ENCODE measurements at places on chromosomes 6 and 20.

DNA sequence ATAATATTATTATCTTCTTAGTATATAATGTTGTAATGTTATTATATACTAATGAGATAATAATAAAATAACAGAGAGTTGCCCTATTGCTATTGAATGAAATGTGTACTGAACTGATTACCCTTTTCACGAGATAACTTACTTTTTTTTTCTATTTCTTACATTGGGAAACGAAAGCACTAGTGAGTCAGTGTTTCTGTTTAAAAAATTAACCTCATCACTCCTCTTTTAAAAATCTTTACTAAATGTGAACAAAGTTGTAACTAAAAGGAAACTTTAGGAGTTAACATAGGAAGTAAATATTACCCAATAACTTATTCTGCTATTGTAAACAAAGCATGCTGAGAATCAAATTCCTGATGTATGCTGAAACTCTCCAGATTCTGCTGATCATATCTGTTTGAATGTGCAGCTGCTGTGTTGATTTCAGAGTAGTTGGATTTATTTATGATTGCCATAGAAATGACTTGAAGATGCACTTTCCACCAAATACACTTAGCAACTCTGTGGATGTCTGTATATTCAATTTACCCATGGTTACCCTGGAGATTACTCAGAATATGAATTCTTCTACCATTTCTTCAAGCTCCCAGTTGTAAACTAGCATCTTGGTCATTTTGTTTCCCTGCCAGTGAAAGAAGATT is 523.4 kb downstream of the TENT5A start:
- no peak for DNase-seq

DNA sequence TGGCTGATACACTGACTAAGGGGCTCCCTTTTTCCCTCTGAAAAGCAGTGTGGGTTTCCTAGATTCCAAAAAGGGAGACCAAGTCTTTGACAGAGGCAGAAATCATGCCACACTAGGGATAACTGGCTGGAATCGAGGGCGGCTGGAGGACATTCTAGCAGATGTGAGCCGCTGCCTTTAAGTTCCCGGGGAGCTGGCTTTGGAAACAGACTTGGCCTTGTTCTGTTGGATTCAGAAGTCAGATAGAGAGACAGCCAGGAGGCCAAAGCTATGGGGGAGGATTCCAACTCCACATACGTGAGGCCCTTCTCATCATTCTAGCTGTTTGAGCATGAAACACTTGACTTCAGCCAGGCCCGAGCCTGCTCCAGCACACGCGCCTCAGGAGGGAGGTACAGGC is 109.9 kb upstream of the FOXC1 start:
- DNase-seq: peak; percentile 3

- peak; percentile 65 for DNase-seq
Observed at GRCh38 chr6:129498950-129499842, 210.8 kb downstream of the ARHGAP18 start.

GRCh38 chr6:29589423-29590048 is 4.6 kb downstream of the OR2H2 start:
- DNase-seq: peak; percentile 57

GRCh38 chr6:150806790-150807189 is 58.7 kb upstream of the MTHFD1L start:
- no peak for DNase-seq

DNA sequence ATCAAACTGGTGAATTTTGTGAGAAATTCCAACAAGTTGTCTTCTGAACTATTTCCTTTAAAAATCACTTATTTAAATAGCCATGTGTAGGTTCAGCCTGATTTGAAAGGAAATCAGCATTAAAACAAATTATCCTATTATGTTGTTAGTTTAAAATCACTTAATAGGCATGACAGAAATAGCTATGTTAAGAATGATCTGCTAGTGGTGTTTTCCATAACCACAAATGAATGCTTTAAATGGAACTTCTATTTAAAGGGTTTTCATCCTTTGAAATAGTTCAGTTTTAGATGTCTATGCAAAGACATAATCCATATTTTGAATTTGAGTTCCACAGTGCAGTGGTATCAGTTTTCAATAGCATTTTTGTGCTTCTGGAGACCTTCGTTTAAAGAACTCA is 120.1 kb downstream of the PLEKHG1 start:
- no peak for DNase-seq

- DNase-seq: no peak
Observed at GRCh38 chr6:12537389-12537788, 179.2 kb upstream of the PHACTR1 start.

GRCh38 chr6:167020206-167020605 is 21.0 kb downstream of the CEP43 start:
- no peak for DNase-seq

- DNase-seq: peak; percentile 74
Observed at GRCh38 chr6:159727717-159728445, 575 bp downstream of the WTAP start.

- no peak for DNase-seq
Observed at GRCh38 chr6:834190-834589, 141.3 kb upstream of the EXOC2 start.
